ENCODE measurements at places on chromosomes 3 and 15.

DNA sequence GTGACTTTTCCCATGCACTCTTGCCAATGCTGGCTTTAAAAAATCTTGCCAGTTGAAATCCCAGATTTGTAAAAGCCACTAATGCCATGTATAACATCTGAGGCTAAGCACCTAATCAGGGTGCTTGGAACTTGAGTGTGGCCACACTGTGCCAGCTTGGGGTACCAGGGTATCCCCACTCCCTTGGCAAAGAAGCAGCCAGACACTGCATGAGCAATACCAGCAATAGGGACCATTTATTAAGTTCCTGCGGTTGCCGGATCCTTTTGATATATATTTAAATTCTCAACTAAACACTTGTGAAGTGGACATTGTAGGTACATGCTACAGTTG, 2.2 kb upstream of the RHCG start:
- no peak for DNase-seq

GRCh38 chr15:30918366-30918765, 14.7 kb downstream of the FAN1 start:
- no peak for DNase-seq

- DNase-seq, result no peak
Measured at GRCh38 chr3:51706788-51707731, at the start of gene GRM2. GRM2 (plus strand) TSS chr3:51707068; CDS start chr3:51708984, 1,916 bp downstream.

DNA sequence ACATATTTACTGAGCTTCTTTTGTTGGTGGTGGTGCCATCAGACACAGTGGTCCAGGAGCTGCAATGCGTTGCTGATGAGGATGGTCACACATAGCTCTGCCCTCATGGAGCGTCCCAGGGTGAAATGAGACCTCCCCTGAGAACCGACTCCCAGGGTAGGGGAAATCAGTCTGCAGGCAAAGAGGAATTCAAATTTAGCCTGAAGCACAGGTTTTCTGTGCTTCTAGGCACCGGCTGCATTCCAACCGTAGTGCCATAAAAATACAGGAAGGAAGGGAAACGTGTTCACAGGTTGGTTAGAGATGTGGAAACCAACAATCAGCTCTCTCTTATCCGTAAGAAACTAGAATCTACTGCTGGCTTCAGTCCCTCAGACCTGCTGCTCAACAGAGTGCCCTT, 19.2 kb downstream of the SMAD3 start:
- DNase-seq, result no peak

DNA sequence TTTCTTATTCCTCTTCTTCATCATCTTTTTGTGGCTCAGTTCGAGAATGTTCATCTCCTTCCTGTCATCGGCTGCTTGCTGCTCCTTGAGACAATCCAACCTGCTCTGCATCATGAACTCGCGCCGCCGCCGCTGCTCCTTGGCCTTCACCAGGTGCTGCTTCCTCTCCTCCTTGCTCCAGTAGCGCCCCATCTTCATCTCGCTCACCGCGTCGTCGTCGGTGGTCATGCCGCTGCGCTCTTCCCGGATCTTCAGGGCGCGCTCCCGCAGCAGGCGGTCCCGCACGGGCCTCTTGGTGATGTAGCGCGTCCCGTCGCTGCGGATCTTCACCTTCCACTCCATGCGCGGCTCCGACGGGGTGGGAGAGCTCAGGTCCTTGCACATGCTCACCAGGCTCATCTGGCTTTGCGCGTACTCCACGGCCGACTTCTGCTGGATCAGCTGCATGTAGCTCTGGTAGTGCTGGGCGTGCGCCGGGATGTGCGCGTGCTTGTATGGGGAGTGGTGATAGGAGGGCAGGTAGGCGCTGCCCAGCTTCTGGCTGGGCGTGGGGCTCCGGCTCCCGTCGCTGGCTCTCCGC, 241.2 kb downstream of the PDZRN3 start:
- no peak for DNase-seq

DNA sequence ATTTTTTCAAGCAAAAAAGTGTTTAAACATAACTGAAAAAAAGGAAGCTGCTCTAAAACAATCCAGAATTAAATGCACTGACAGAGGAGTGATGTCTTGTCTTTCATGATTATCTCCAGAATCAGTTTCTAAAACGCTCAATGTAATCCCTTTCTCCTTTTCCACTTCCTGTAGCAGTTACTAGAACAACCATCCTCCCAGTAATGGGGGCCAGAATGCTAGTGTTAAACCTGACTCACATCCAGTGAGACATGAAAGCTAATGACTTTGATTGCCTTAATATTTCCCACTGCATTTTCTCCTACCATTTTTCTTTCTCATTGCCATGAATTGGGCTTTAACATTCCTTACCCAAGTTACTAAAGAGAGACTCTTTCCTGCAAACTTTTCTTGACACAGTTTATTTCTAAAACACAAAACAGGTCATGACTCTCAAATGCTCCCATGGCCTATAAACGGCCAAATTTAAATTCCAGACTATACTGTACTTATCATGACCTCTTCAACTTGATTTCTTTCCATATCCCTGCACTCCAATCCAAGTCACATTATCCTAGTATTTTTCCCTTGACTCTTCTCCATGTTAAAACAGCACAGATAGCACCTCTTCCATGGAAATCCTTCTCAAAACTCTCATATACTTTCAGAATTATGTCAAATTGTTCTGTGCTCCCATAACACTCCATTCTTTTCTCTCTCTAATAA, 341.4 kb downstream of the NAALADL2 start:
- DNase-seq, result no peak

DNA sequence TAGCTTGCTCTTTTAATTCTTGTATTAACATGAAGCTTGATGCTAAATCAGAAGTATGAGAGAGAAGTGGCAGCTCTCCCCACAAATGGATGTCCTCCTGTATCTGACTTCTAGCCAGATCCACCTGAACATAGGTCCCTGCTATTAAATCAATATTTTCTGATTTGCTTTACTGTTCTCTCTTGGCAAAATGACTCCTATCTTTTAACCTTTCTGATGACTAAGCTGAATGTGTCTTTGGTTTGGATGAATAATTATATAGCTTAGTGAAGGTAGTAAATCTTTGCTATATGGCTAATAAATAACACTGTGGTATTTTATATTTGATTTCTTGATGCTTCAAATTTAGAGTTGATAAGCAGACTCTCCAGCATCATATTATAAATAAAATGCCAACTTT, 28.3 kb upstream of the ARL14 start:
- no peak for DNase-seq

DNA sequence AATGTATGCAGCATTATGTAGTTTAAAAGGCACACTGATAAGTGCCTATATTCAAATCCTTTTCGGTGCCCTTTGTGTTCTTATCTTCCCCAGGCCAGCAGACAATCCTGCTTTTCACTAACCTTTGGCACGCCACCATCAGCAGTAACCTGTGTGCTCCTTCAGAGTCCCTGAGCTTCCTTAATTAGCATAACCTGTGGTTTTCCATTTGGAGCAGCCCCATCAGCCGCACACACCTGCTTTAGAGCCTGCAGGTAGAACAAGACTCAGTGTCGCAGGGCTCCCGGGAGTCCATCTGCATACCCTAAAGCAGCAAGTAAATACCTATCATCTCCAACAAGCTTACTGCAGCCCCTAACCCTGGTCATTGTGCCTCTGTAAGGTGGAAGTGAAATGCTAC, 755.1 kb downstream of the ROBO2 start:
- DNase-seq, result no peak

DNA sequence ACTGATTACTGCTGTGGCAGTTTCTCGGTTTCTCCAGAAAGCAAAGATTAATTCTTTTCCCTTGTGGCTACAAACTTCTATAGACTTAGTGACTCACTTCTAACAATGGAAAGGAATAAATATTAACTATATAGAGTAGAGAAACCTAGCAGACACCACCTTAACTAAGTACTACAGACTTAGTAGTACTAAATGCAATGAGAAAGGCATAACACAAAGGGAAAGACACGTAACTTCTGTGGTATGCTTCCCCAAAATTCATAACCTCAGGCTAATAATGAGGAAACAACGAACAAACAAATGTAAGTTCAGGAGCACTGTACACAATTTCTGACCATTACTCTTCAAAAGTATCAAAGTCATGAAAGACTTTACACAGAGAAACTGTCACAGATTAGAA, 31.2 kb downstream of the ATG3 start:
- no peak for DNase-seq

DNA sequence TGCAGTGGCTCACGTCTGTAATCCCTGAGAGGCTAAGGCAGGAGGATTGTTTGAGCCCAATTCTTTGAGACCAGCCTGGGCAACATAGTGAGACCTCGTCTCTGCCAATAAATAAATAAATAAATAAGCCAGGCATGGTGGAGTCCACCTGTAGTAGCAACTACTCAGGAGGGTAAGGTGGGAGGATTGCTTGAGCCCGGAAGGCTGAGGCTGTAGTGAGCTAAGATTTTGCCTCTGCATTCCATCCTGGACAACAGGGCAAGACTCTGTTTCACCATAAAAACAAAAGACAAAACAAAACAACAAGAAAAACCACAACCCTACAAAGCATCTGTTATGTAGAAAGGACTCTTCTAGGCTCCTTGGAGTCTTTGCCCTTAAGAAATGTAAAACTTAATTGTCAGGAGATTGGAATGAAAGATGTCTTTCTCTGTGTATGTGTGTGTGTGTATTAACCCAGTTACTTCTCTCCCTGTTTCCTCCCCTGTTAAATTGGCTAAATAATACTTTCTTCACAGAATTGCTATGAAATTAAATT, 9.5 kb downstream of the NECTIN3 start:
- DNase-seq, result no peak

- DNase-seq, result no peak
Measured at GRCh38 chr3:122357828-122358702, 25.0 kb downstream of the MIX23 start.

DNA sequence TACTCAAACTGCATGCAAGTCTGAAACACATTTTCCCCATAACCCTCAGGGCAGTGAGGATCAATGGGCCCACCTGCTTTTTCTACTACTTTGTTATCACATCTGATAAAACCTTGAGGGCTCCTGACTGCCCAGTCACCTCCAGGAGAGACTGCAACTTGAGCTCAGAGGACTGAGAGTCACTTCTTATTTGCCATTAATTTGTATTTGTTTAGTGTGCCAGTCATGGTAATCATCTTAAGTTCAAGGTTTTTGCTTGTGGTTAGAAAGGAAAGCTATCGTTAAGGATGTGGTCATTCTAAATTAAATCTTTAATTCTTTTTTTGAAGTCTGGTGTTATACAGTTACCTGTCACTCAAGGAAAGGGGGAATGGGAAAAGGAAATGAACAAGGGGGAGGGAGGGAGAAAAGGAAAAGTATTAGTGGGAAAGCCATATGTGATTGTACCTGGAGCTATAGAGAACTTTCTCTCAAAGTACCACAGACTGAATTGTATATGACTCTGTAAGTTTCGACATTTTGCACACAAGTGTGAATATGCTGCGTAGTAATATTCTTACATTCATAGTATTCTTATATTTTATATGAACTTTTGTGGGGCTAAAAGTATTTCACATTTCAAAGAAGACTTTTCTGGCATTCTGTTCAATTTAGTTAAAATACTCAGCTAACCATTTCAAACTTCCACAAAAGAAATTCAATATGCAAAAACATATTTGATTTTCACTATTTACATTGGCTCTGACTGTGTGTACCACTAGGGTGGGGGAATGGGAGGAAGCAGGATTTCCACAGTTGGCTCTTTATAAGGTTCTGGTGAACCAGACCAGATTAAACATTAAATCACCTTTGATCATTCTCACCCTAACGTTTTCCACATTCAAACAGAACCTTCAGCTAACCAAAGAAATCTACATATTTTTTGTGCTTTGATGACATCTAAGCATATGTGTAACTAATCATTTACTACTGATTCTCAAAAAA, 166.5 kb upstream of the ATP11B start:
- DNase-seq, result no peak
